ENCODE measurements at places on chromosomes 7 and 10.

- no peak for DNase-seq
These were observed 172.3 kb downstream of the MDFIC start for GRCh38 chr7:115094163-115094562.

DNA sequence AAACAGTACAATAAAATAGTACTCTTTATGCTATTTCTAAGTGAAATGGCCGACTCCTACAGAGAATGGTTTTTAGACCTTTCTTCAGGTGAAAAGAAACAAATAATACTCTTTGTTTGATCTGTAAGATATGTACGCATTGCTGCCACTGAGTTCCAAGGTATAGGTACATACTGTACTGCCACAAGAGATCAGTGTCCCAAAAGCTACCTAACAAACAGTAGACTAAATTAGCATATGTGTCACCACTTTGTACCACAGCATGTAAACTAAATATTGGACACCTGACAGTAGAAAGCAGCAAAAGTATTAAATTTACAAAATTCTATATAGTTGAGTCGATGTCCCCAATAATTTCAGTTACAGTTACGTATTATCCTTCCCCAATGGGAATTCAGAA, 14.4 kb downstream of the MTPN start:
- no peak for DNase-seq

- no peak for DNase-seq
These were observed 60.8 kb upstream of the SP4 start for GRCh38 chr7:21367081-21367480.

DNA sequence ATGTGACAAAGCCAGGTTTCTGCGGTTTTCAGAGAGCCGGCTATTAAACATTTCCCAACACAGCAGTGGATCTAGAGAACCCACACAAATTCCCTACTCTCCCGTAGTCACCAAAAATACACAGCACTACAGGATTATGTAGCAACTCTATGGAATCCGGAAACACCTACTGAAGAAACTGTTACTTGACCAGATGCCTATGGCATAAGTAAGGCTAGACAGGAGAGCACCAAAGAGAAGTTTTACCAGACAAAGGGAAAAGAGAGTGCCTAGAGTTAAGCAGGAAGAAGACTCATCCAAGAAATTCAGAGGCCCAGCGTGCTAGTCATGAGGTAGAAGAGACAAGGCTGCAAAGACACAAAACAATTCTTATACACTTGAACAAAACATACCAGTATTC, 321.1 kb downstream of the PARD3 start:
- DNase-seq, result no peak

DNA sequence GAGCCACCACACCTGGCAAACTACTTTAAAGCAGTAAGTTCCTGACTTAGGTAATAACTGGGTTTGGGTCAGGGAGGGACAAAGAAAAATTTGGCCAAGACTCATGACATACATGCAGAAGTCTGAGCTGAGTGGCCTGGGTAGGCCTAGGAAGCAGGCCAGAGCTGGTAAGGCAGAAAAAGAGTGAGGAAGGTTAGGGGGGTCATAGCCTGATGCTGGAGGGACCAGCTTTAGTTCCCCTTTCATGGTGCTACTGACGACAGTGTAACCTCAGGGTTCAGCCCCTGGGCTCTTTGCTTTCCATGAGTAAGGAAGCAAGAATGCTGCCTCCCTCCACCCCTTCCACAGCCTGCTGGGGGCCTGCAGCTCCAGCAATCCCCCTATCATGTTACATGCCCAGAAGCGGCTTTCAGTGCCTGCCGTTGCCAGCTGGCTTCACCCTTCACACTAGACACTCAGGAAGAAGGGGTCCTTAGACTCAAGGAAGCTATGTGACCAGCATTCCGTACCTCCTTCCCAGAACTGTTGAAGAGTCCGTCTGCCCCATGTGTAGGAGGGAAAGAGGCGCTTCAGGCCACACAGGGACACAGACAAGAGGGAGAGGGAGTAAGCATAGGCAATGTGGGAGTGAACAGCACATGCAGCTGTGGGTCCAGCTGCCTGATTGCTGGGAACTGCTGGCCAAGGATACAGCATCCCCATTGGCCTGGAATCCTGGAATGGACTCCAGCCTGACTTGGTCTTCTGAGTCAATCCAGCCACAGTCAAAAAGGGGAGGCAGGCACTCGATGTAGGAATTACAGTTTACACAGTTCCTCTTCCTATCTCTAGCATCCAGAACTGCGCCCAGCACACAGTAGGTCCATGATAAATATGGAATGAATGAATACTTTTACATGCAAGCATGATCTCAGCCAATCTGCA, 4.1 kb upstream of the PLAU start:
- no peak for DNase-seq

DNA sequence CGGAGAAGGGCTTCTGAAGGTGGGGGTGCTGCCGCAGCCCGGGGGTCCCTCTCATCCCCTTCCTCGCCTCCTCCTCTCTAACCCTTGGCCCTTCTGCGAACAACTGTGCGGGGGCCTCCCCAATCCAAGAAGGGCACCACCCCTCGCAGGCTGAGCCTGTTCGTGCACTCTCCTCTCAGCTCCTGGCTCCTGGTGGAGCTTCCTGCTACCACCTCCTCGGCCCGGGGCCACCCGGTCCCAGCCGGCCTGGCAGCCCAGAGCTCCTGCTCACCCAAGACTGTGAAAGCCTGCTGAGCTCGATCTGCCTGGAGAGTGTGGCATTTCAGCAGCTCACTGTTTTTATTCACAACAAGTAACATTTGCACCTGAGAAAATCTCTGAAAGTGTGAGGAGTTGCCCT, 2.4 kb downstream of the ADGRA1 start:
- DNase-seq, result no peak

DNA sequence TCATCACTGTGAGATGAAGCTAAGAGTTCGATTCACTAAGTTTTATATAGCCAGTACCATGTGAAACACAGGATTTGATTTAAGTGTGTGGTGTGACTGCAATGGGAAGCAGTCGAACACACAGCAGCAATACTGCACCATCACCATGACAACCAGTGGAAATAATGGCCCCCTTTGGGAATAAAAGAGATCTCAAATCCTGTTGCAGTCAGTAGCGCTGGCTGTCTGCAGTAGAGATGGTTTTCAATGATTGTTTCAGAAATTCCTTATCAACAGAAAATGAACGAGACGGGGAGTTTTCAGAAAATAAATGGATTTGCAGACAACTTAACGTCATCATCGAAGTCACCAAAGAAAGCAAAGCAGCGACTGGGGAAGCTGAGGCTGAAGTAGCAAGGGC, 91.0 kb downstream of the PTPRE start:
- no peak for DNase-seq

DNA sequence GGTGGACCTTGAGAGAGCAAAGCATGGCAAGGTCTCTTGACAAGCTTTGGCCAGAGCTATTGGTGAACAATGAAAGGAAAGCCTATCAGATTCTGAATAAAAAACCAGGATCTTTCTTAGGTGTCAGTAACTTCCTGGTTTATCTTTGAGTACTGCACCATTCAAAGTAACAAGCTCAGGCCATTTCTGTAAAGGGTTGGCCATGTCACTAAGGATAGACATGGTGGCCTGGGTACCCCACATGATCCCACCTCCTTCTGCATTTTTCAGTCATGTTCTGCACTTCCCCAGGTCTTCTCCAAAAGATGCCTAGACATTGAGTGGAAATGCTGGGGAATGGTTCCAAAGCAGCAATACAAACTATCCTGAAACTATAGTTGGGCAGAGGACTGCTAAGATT, 242.0 kb downstream of the ARHGAP12 start:
- DNase-seq, result no peak

GRCh38 chr10:71757399-71757922, 15.9 kb downstream of the VSIR start:
- DNase-seq, result no peak

DNA sequence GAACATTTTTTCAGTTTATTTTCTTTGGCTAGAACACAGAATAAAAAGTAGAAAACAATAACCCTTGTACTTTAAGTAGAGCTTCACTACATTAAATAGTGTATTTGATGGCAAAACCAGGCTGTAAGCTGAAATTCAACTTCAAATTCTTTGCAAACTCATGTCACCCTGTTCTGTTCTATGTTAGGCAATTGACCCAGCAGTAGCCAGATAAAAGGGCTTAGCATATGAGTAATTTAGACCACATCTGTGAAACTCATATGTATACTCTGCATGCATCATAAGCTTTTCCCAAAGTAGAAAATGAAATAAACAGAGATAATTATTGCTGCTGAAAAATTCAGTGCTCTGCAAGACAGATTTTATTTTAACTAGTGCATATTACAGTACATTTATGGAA, 150.2 kb downstream of the GNAI1 start:
- DNase-seq, result no peak

GRCh38 chr10:70977625-70978024, 89.3 kb upstream of the PCBD1 start:
- DNase-seq, result no peak

- DNase-seq, result no peak
These were observed 39.0 kb upstream of the ZMIZ1 start for GRCh38 chr10:79029478-79030390.

GRCh38 chr7:28037220-28038010, 143.2 kb downstream of the JAZF1 start:
- no peak for DNase-seq

DNA sequence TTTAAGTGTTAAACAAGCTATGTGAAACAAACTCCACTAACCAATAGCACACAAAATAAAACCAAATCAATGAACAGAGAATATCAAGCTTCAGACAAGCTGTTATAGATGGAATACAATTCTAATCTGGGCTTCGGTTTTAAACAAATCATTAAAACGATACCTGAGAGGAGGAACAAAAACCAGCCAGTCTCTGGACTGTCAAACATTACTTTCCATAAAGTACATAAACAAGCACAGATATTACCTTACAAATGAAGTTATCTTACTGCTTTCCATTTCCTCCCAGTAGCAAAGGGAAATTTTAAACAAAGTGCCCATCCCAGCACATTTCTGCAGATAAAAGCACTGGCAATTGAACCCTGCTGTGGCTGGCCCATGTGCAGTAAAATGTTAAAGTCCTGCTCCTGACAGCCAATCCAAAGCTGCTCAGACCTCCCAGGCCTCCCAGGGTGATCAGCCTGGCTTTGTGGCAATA, 128.0 kb downstream of the NRCAM start:
- no peak for DNase-seq

DNA sequence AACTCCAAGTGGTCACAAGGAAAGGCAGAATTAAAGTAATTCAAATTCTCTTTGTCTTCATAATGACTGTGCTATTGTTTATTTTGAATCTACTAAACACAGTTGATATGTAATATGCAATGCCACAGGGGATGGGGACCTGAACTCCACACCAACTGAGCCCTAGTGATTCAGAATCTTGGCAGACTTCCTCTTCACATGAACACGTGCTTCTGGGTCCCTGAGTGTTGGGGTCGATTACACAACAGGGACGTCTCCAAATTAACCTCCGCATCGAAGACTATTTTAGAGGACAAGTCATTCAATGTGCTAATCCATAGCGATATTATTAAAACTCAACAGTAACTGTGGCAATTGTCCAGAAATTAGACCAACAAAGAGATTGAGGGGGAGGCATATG, 95.3 kb upstream of the CARD11 start:
- no peak for DNase-seq

GRCh38 chr10:120989996-120990598, 138.9 kb downstream of the WDR11 start:
- DNase-seq, result no peak

DNA sequence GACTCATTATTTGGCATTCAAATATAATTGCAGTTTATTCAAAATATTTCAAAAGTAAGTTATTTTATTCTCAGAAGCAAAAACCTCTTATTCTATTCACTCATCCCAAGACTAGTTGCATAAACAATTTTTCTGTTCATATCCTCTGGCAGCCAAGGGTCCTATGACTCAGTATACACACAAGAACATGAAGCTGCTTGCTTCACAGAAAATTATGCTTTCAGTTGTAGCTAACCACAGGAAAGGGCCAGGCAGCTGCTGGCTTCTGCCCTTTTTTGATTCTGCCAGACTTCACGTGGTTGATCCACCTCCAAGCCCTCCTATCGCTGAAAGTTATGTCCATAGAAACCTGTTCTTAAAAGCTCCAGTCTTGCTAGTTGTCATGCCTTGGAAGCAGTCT, 108.8 kb downstream of the ABCA13 start:
- no peak for DNase-seq

DNA sequence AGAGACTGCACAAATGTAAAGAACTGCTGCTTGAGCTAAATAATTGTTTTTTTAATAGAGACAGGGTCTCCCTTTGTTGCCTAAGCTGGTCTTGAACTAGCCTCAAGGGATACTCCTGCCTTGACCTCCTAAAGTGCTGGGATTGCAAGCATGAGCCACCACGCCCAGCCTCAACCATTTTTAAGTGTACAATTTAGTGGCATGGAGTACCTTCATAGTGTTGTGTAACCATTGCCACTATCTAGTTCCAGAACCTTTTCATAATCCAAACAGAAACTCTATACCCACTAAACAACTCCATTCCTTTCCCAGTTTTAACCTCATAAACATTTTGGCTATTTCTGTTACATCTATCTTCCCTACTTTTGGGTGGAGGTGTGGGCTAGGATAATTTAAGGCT, 6.7 kb downstream of the EIF4H start:
- DNase-seq, result no peak

DNA sequence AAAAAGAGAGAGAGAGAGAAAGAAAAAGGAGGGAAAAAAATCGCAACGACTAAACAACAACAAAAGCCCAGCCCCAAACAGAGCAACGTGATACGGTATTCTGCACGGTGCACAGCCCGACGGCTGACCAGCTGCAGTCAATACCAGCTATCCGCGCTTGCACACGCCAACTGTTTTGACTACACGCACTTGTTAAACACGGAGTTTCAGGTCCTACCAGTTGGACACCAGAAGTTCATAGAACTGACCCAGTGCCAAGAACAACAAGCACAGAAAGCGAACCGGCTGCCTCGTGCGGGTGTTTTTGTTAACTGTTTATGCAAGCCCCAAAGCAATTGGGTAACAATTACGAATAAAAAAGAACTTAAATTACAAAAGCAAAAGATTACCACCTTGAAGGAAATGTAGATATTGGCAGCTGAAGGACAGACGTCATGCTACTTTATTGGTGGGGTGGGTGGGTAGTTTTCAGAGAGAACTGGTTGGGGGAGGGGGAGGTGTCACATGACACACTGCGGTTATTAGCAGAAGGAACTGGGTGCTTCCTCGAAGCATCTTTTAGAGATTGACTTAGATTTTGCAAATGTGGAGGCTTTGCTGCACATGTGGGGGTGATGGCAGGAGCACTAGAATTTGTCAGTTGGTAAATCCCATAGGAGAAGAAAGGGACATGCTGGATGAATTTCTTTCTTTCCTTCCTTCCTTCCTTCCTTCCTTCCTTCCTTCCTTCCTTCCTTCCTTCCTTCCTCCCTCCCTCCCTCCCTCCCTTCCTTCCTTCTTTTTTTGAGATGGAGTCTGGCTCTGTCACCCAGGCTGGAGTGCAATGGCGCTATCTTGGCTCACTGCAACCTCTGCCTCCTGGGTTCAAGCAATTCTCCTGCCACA, 110.6 kb upstream of the EFCAB10 start:
- no peak for DNase-seq

- no peak for DNase-seq
These were observed 4.0 kb upstream of the LEP start for GRCh38 chr7:128236924-128237586.

DNA sequence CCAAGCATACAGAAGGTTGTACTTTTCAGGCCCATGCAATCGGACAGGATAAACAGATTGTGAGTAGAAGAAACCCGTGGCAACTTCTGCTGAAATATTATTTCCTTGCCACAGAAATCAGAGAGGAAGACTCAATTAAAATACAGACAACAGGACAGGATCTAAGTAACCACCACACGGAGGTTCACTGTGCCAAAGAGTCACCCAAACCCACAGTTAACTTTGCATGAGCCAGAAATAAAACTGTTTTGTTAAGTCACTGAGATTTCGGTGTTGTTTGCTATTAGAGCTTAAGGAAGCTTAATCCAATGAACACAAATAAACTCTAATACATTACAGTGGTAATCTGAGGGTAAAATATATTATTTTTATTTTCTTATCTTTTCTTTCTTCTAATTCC, 14.0 kb downstream of the PNPLA8 start:
- no peak for DNase-seq
